Activated CD8-positive, alpha-beta memory T cell treated with anti-CD3 and anti-CD28 coated beads for 1 hour (primary cell): ENCODE measurements at places on chromosomes 11 and 22.

DNA sequence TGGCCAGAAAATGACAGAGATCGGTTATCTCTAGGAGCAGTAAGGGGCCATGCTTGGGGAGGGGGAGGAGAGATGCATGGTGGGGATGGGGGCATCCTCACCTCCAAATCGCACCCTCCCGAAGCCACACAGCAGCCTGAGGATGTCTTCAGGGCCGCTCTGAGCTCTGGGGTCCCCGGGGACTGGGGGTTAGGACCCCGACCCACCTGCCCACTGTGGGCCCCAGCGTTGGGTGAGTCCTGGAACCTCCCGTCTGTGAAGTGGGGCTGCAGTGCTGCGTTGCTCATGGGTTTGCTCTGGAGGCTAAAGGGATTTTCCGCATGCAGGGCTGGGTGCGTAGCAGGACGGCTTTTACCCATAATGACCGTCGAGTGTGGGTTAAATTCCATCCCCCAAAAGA, 1046.3 kb downstream of the BRD1 start:
- DNase-seq, result no peak

DNA sequence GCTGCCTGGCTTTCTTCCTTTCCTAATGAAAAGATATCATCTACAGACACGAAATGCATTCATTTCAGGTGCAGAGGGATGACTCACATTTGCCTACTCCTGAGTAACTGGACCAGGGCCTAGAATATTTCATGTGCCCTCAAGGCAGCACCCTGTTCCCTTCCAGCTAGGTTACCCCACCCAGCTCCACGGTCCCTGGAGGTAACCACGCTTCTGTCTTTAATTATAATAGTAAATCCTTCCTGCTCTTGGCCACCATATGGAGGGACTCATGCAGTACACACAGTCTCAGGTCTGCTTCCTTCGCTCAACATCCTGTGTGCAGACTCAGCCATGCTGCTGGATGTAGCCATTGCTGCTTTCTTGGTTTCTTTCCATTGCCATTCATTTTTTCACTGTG, 22.3 kb downstream of the DHCR7 start:
- DNase-seq, result no peak

DNA sequence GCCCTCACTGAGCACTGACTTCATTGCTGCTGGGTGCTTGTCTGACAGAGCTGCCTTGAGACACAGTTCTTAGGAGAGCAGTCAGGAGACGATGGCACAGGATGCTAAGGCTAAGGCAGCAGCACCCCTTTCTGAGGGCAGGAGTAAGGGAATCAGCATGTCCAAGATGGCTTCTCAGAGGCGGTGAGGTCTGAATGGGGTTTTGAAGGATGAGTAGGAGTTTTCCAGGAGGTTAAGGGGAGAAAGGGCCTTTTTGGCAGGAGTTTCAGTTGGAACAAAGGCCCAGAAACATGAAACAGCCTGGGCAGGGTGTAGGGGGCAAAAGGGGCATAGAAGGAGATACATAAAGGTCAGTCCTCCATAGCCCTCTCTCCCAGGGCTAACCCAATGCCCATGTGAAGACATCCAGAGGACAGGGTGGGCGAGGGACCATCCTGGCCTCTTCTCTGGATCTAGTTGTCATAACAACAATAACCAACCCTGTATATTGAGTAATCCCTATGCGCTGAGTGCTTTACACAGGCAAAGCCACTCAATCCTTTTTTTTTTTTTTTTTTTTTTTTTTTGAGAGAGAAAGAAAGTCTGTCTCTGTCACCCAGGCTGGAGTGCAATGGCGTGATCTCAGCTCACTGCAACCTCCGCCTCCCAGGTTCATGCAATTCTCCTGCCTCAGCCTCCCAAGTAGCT, 19.0 kb downstream of the CYTH4 start:
- DNase-seq, result no peak

GRCh38 chr11:29481738-29482137, 535.1 kb downstream of the KCNA4 start:
- no peak for DNase-seq

DNA sequence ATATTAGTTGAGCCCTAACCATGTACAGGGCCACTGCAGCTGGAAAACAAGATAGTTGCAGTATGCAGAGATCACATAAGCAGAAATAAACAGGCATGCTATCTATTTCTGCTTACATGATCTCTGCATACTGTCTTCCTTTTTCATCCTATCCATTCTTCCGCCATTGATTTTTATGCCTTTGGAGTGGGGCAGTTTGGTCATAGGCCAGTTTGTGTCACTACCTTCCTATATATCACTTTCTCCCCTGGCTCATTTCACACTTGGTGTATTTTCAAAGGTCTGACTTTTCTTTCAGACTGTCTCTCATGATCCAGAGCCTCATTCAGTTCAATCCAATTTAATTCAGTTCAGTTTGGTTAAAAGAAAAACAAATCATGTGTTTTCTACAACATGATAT, 829.6 kb downstream of the KCNA4 start:
- no peak for DNase-seq

- DNase-seq, result no peak
These were observed 276.8 kb upstream of the SESN3 start for GRCh38 chr11:95507794-95508193.

GRCh38 chr11:69310934-69311766, 17.2 kb downstream of the MYEOV start:
- no peak for DNase-seq

GRCh38 chr11:96388891-96389719, 607 bp downstream of the CCDC82 start:
- no peak for DNase-seq

- DNase-seq, result no peak
These were observed 125.4 kb upstream of the POU2AF2 start for GRCh38 chr11:111120161-111120560.

DNA sequence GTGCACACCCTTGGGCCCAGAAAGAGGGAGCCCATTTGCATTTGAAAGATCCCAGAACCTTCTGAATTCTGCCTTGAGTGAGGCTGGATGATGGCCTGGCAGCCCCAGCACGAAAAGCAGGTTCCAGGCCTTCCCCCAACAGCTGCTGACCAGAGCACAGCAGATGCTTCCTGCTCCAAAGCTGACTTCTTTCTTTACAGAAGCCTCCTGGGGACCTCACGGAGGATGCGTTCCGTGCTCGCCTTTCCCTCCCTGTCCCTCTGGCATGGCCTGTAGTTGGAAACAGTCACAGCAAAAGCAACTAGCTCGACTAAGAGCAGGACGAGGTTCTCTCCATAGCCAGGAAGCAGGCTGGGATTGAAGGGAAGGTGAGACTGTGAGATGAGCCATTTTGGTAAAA, 107.7 kb upstream of the B3GAT1 start:
- DNase-seq, result no peak

DNA sequence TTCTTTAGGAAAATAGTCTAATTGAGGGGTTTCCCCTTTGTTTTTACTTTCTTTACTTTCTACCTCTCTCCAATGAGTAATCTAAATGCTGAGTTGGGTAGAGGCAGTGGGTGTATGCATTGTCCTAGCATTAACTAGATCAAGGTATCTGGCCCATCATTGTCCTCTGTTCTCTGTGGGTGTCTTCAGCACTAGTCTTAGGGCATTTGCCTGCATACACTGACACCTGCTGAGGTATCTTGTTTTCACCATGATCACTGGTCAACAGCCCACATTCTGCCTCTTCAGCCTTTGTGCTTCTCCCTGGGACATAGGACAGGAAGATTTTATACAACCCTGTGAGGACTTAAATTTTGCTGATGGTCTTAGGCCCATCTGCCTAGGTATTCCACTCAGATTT, 371.1 kb downstream of the RAB38 start:
- no peak for DNase-seq

- DNase-seq, result no peak
These were observed 562 bp downstream of the SHANK2 start for GRCh38 chr11:71251761-71252268.

- no peak for DNase-seq
These were observed 35.9 kb upstream of the GRAMD4 start for GRCh38 chr22:46584081-46584921.

DNA sequence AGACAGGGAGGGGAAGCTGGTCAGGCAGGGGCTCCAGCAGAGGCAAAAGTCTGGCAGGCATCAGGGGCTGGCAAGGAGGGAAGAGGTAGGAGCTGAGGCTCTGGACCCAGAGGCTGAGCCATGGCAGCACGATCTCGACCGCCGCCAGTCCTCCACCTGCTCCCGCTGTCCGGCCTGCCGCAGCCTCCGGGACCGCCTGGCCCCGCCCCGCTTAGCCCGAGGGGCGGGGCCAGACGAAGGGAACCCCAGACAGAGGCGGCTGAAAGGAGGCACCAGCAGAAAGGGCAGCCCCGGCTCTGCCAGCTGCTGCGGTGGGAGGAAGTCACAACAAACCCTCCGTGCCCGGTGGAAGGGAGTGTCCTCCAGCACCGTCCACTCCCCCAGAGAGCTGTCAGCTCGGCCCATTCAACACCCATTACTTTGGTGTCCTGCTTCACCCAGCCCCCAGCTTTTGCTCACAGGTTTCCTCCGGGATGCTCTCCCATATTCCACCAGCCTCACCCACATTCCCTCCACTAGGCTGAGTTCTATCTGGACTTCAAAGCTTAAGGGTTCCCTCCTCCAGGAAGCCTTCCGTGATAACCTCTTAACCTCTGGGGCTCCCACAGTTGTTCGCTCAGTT, at the start of gene MFNG:
TSS of gene MFNG (minus strand) at position 161 of the 622 bp plus-strand sequence. CDS start 207 bp downstream, outside the sequence.
- peak; percentile 58 for DNase-seq

GRCh38 chr11:17129003-17129402, 51.5 kb upstream of the RPS13 start:
- no peak for DNase-seq

DNA sequence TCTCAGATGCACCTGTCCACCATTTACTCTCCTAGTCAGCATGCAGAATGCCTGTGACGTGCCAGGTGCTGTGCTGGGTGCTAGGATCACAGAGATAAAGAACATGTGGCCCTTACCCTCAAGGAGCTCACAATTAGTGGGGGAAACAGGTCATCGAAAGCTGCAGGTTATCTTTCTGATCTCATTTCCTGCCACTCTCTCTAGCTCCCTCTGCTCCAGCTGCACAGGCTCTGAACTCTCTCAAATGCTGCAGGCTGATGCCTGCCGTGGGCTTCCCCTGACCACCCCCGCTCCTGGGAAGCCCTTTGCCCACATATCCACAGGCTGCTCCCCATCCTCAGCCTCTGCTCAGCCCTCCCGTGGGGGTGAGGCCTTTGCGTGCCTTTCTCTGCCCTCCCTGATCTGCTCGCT, 29.6 kb downstream of the SHANK3 start:
- DNase-seq, result no peak

DNA sequence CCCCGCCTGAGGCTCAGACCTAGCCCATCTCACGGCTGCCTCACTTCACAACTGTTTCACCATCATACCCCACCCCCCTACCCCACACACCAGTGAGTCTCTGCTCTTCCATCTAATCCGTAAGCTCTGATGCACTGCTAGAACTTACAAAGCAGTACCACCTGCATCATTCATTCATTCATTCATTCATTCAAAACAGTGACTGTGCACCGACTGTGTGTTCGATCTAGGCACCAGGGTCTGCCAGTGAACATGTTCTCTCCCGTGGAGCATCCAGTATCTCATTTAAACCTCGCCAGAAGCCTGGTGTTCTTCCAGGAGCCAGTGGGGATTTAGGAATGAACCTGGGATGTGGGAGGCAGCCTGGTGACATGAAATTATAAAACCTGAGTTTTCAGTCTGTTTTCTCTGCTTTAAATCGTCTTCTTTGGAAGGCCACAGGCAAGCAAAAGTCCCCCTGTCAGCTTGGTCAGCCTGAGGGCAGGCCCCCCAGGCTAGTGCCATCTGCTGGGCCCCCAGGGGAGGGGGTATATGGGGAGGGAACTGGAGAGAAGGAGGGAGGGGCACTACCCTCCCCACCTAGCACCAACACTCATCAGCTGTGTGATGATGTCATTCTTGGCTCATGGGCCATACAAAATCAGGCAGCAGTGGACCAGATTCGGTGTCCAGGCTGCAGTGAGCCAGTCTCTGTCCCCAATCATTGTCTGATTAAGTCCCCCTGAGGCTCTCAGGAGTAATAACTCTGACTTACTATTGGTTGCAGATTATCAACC, 18.4 kb downstream of the TMPRSS6 start:
- no peak for DNase-seq

DNA sequence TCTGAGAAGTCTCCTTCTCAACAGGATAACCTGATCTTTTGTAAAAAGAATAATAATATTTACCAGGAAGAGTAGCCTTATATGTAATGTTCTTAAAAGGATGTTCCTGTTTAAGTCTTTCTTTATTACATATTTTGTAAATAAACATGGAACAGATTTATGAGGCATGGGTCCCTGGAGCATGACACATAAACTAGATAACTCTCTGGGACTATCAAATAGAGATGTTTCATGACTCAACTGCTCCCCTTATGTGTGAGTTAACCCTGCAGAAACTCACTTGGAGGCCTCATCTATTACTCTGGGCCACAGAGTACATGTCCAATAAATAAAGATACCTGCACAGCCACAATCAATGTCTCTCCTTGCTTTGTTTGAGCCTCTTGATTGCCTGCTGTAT, 64.6 kb downstream of the GDPD4 start:
- no peak for DNase-seq

- DNase-seq, result no peak
These were observed 31.2 kb upstream of the TRIM29 start for GRCh38 chr11:120168960-120169681.

DNA sequence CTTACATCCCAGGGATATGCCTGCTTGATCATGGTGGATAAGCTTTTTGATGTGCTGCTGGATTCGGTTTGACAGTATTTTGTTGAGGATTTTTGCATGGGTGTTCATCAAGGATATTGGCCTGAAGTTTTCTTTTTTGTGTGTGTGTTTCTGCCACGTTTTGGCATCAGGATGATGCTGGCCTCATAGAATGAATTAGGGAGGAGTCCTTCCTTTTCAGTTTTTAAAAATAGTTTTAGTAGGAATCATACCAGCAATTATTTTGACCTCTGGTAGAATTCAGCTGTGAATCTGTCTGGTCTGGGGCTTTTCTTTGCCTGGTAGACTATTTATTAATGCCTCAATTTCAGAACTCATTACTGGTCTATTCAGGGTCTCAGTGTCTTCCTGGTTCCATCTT, 362.4 kb downstream of the JRKL start:
- no peak for DNase-seq

DNA sequence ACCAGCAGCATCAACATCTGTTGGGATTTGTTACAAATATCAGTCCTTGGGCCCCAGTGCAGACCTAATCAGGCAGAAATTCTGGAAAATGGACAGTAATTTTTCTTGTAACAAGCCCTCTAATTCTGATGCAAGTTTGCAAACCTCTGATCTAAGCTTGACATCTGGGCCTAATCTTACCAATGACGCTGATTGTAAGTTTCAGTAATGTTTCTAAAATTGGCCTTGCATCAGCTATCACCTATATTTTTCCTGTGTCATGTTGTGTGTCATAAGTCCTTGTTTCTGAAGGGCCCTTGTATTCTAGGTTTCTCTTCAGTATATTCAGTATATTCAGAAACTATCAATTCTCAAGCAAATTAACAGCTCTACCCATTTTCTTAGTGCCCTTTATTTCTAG, 36.4 kb downstream of the ZNF215 start:
- DNase-seq, result no peak

GRCh38 chr11:119470317-119471291, 47.6 kb upstream of the THY1 start:
- no peak for DNase-seq

- no peak for DNase-seq
These were observed 73.3 kb downstream of the TRIM44 start for GRCh38 chr11:35735903-35736302.

- no peak for DNase-seq
These were observed at the start of gene GPR83 for GRCh38 chr11:94400839-94401772. GPR83 (minus strand) TSS chr11:94401419; CDS start chr11:94401247, 172 bp downstream.

GRCh38 chr11:67262731-67263675, 3.3 kb upstream of the GRK2 start:
- DNase-seq, result peak; percentile 58
